NCI-H1105 treated with DMSO at 0.1 percent for 48 hours (cell line): ENCODE measurements at places on chromosomes 16 and 17.

DNA sequence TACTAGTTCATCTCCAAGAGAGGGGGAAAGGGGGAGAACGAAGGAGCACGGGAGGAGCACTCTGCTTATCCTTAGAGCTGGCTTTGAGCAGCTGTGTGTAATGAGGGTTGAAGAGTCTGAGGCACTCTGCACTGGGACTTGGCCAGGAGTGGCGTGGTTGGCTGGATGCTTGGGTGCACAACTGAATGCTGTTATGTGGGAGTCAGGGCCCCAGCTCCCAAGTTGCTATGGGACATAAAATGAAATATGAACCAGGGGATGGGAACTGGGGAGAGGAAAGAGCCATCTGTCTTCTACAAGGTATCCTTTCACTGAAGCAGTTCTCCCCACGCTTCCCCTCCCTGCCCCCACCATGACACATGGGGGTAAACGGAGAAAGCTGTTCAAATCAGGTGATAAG is 105.9 kb upstream of the ANKFN1 start:
- no peak for DNase-seq

GRCh38 chr16:64250866-64251265 is 871.0 kb downstream of the CDH11 start:
- no peak for DNase-seq

DNA sequence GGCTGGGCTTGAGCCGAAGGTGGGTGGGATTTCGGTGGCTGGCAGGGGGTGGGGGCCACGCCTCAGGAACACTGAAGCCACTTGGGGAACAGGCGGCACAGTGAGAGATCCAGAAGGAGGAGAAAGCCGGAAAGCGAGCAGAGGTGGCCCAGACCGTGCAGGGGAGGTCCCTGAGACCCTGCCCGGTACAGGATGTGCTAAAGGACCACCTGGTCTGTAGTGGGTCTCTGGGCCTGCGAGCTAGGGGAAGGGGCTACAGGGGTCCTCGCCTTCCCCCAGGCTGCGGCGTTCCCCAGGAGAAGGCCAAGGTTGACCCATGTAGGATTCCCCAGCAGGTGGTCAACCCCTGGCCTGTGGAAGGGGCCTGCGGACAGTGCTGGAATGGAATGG is at the start of gene TLE7:
Gene TLE7 (minus strand): TSS at position 4 of the 390 bp plus-strand sequence. CDS start 8,730 bp downstream, outside the sequence.
- DNase-seq, result no peak

DNA sequence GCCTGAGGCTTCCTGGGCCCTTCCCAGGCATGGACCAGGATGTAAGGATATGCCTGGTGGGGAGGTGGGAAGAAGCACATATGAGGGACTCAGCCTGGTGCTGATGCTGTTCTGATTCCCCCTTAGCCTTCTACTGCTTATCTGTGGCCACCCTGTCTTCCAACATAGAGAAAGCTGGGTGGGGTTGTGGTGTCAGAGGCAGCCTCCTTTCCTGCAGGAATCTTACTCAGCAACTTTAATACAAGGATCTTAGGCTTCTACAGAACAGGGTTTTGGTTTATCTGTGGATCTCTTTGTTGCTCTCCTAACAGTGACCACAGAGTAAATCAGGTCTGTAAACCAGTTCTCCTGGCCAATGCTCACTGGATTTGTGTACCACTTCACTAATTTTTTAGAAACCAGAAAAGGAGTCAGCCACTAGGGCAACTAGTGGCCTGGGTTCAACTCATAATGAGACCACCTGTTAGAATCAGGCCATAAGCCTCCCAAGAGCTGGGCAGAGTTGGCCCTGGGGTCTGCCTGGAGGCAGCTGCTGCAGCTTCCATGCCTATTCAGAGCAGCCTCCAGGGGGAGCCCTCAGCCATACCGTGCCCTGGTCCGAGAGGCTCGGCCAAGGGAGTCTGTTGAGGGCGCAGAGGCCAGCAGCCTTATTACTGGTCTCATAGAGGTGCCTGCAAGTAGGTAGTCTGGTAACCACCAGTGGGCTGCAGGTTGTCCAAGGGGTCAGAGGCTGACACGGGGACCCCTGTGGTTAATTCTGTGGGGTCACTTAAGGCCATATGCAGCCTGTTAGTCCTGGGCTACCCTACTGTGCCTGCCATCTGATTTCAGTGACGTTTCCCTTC is 7.1 kb downstream of the HAS3 start:
- DNase-seq, result peak; percentile 12

GRCh38 chr16:9092978-9093344 is 1.5 kb downstream of the HAPSTR1 start:
- peak; percentile 19 for DNase-seq

- DNase-seq, result no peak
These were observed 72.4 kb downstream of the CES1 start for GRCh38 chr16:55760310-55761001.

DNA sequence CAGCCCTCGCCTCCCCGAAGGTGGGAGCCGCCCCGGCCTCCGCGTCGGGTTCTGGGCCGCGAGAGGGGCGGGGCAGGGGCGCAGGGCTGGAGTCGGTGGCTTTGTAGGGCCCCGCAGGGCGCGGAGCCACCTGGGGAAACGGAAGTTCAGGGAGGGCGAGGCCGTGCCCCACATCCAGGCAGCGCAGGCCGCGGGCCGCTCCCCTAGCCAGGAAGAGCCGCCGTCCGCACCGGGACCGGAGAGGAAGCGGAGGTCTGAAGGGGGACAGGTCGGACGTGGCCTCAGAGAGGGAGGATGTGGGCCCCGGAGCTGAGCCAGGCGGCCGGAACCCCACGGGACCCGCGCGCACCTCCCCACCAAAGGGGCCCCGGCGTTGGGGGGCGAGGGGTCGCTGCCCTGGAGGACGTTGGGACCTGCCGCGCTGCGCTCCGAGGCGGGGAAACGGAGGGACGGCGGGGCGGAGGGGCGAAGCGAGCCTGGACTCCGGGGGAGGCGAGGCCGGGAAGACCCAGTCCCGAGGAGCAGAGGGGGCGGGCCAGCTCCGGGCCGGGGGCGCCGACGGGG is 482 bp upstream of the SLC16A3 start:
- no peak for DNase-seq

- no peak for DNase-seq
These were observed 510.7 kb downstream of the HAPSTR1 start for GRCh38 chr16:9602189-9602588.

DNA sequence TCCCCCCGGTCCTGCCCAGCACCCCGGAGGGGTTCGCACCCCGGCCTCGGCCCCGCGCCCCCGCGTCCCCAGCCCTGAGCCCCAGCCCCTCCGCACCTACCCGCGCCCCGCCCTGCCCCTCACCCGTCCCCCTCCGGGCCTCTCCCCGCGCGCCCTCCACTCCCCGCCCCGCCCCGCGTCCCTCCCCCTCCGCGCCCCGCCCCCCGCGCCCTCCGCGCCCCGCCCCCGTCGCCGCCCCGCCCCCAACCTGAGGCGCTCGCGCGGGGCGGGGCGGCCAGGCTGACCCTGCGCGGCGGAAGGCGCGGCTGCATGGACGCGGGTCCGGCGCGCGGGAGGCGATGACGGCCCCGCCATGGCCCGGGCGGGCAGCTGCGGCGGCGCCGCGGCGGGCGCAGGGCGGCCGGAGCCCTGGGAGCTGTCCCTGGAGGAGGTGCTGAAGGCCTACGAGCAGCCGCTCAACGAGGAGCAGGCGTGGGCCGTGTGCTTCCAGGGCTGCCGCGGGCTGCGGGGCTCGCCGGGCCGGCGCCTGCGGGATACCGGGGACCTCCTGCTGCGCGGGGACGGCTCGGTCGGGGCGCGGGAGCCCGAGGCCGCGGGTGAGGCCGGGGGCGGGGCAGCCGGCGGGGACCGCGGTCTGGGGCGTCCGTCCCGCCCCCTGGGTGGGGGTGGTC is at the start of gene SPIRE2:
Gene SPIRE2 (plus strand): TSS at position 277 of the 671 bp plus-strand sequence. CDS start 76 bp downstream, at position 353.
- no peak for DNase-seq

DNA sequence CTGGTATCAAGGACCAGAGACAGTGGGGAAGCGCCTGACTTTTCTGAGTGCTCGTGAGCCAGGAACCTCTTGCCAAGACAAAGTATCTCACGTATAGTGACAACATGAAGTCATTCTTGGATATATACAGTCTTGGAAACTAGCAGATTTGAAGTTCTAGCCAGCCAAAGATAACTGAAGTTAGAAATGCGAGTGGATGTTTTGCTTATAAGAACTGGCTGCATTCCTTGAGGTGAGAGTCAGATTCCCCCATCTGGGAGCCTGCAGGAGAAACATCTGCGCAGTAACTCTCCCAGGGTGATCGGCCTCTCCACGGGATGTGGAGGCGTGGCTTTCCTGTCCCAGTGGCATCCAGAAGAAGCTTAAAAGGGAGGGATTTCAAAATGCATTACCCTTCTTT is 89.8 kb downstream of the SHISA6 start:
- DNase-seq, result no peak

DNA sequence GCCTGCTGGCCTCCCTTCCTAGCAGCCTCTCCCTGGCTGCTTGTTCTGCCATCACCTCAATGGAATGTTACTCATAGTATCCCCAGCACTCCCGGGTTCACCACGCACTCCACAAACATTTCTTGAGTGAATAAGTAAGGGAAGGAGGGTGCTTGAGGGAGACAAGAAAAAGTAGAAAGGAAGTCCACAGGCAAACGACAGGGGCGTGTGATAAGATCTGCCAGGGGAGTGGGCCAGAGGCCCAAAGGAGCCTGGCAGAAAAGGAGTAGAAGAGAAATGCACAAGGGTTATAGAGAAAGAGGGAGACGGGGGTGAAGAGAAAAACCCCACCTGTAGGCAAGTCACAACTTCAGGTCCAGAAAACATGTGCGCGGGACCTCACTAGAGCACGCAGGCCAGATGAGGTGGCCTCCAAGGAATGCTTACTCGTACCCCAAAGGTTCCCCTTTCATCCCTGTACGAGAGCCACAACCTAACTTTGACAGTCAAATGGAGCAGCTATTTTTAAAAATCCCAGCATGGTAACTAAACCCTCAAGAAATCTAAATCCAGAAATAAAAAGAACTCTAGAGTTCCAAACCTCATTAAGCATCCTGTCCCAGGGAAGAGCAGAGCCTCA is 6.6 kb downstream of the ZDHHC7 start:
- no peak for DNase-seq

DNA sequence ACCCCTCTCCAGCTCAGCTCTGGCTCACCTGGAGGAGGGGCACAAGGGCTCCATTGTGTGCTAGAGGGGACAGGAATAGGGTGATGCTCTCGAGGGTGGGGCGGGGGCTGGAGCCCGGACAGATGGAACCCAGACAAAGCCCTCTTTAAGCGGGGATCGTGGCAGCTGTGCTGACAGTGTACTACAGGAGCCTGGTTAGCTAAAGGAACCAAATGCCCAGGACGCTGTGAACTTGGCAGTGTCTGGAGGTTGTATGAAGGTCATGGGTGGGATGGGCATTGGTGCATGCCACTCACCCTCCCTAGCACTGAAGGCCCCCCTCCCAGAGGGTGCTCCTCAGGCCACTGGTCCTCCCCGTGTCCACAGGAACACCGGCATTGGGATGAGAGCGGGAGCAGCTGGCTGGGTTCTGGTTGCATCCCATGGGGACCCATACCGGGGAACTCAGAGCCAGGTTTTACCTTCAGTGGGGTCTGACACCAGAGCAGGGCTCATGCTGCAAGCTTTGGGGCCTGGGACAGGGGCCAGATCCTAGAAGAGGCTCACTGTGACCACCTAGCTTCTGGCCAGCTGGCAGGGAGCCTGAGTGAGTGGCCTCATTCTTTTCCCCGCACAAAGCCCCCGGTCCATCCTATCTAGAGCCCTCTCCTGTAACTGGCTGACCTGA is 11.9 kb downstream of the KIF19 start:
- no peak for DNase-seq

GRCh38 chr17:27603880-27604794 is 26.9 kb upstream of the LGALS9 start:
- no peak for DNase-seq
